HS-5 (cell line): ENCODE measurements at places on chromosomes 5 and 9.

- no peak for DNase-seq
Observed at GRCh38 chr5:123438244-123438643, 15.0 kb upstream of the CEP120 start.

GRCh38 chr9:81559709-81560108, 129.6 kb downstream of the TLE1 start:
- peak; percentile 82 for DNase-seq

DNA sequence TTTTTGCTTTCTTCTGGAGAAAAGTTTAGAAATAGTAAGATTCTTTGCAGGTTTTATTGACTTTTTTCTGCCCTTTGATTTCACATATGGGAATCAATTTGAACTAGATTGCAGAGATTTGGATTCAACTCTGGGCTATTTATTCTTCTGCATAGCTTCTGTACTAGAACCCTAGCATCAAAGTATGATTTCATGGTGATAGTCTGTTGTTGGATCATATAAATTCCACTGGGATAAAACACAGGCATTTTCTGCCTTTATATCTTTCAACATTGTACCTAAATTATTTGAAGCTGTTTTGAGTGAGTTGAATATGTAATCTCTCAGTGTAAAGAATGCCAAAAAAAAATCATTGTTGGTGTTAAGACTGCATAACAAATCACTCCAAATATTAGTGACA, 458.4 kb upstream of the MPDZ start:
- DNase-seq: no peak

DNA sequence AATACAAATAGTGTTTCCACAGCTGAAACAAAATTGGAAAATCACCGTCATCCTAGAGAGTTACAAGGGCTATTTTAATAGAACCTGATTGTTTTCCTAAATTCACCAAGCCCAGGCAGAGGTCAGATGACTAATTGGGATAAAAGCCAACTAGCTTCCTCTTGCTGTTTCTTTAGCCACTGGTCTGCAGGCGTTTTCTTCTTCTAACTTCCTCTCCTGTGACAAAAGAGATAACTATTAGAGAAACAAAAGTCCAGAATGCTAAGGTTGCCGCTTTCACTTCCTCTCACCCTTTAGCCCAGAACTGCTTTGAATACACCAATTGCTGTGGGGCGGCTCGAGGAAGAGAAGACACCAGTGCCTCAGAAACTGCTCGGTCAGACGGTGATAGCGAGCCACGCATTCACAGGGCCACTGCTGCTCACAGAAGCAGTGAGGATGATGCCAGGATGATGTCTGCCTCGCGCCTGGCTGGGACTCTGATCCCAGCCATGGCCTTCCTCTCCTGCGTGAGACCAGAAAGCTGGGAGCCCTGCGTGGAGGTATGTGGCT, at the start of gene TLR4:
TSS of gene TLR4 (plus strand) at position 380 of the 552 bp plus-strand sequence. CDS start at position 450, 70 bp downstream.
- DNase-seq: peak; percentile 67
